ENCODE measurements at places on chromosomes 5 and 9.
A peak's percentile ranks its signal among the peaks of the same experiment; 100 is the strongest.

GRCh38 chr5:81180780-81181460 is 52.2 kb upstream of the CKMT2 start:
- DNase-seq = no peak

DNA sequence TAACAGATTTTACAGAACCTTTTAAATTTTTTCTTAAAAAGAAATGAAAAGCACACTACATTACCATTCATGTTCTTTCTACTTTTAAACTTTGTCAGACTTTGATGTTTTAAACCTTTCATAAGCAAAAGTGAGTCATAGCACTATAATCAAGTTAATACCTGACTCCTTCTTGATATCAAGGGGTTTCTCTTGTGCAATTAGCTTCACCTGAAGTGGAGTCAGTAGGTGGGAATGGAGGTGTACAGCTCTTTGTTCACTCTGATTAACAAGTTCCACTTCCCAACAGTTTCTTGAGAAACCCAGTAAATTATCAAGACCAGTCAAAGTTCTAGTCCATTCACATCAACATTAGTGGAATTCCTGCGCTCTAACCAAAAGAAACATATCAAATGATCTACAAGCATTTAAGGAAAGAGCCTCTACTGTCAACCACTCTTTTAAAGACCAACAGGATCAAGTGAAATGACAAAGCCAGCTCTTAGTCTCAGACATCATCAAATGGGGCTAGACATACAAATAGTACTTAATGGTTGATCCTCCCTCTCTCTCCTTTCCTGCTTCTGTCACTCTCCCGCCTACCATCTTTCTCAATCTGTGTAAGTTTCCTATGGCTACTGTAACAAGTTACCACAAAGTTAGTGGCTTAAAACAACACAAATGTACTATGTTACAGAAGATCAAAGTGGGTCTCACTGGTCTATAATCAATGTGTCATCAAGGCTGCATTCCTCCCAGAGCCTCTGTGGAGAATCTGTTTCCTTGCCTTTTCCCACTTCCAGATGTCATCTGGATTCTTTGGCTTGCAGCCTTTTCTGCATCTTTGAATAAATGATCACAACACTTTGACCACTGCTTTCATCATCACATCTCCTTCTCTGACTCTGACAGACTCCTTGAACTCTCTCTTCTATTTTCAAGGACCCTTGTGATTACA is 68.0 kb downstream of the HINT1 start:
- no peak for DNase-seq

DNA sequence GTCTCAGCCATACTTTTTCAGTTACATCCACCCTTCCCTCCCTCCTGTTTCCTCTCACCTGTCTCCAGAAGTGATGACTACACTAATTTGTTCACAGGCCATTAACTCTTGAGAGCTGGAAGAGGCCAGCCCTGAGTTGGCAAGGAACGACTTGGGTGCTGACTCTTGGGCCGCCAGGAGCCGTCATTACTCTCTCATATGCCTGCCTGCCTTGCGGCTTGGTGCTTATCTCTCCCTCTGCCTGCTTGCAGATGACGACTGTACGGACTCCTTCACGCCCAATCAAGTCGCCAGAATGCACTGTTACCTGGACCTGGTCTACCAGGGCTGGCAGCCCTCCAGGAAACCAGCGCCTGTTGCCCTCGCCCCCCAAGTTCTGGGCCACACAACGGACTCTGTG is 66.1 kb downstream of the PAPPA start:
- peak; percentile 69 for DNase-seq

DNA sequence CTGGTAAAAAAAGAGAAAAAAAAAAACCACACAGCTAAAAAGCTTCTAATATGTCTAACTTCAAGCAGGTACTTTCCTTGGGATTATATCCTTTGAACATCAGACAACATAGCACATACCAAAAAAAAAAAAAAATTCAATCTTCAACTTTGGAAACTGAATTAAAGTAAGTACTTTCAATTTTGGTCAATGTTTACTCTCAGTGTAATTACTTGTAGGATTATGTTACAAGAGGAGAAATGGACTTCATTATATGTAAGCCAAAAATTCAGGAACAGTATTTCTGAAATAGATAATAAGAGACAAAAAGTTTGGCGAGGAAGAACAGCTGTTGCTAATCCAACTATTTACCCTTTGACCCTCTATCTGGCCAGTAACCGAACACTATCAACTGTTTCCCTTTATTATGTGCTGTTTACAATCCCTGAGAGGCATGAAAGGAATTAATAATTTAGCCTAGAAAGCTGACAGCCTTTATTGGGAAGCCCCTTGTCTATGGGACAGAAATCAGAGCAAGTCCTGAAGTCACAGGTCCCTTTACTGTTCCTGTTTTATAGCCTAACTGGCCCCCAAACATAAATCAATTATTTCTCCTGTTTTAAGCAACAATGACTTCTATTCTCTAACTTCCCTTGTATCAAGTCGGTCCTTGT is 46.6 kb downstream of the NR6A1 start:
- DNase-seq = no peak

DNA sequence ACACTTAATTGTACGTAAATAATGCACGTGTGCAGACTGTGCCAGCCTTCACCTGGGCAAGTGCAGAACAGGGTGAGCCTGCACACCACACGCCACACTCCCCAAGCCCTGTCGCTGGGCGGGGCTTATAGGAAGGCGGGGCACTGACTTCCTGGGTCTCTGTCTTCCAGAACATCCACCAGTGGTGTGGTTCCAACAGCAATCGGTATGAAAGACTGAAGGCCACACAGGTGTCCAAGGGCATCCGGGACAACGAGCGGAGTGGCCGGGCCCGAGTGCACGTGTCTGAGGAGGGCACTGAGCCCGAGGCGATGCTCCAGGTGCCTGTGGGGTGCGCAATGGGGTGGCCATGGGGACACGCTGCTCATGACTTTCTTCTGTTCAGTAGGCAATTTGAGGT is 44.2 kb downstream of the GSN start:
- no peak for DNase-seq

Data from NCI-H2171 (cell line).